Colonic mucosa (tissue), 4 donors: ENCODE measurements at places on chromosomes 11 and 22. TPM values are rescaled to one million over a fixed set of nuclear protein-coding genes. Genes with fewer than 3 reads are reported as not detected.

Gene TALDO1
- total RNA-seq: 274 TPM

Gene VPS37C
- 26.8 TPM for total RNA-seq

Gene MLC1
- not detected for total RNA-seq

Gene TPBGL
- 0.11 TPM for total RNA-seq

Gene IL10RA
- total RNA-seq: 4.4 TPM

Gene ZNF215
- total RNA-seq: 7.3 TPM

DNA sequence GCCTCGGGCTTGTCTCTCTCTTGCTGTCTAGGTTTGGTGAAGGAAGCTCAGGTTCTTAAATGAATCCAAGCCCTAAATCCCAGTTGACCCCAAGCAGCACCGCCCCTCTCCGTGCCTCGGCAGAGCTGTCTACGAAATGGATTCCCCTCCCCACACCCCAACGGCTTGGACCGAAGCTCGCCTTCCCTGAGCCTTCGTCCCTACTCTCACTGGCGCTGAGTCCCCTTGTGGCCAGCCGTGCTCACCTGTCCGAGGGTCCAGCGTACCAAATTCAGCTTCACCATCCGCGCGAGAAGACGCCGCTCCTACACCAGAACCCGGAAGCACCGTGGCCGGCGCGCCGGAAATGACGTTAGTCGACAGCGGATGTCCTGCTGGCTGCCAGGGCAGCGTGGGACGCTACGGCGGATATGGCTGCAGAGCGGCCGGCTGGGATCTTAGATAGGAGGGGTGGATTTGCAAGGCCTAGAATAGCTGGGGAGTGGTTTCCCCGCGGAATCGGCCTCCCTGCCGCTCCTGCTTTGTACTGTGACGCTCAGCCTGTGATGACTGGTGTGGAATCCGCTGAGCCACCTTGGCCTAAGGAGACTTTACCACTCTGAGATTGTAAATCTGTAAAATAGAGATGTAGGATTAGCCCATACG is at the start of gene TFIP11:
TSS of gene TFIP11 (minus strand) at position 325 of the 645 bp plus-strand sequence. CDS start 2,201 bp downstream, outside the sequence.
- H3K4me1 ChIP-seq: peaks cover 7% of the 10 kb centered on the region
- peak within 1 kb of the TSS; percentile 84 for H3K4me3 ChIP-seq
- no peaks in the 10 kb centered on the region for H3K27me3 ChIP-seq

GRCh38 chr11:44608651-44608990 is 43.2 kb downstream of the CD82 start:
- H3K27me3 ChIP-seq: no peaks in the 10 kb centered on the region
- no peak overlapping the region for H3K27ac ChIP-seq
- no peak overlapping the region for H3K4me3 ChIP-seq
- H3K36me3 ChIP-seq: no peaks in the 10 kb centered on the region

DNA sequence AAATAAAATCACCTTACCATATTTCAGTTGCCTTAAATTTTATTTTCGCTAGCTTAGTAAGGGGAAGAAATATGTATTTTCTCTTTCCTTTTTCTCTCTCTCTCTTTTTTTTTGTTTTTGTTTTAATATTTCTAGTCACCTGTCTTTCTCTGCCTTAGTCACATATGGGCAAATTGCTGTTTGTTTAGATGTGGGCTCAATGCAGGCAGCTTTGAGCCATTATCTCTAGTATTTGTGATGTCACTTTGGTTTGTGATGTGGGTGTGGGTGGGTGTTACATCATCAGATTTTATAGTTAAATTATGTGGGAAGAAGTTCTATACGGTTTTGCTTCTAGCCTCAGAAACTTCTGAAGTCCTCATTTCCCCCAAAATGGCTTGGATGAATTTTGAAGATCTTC is at the start of gene C22orf31:
TSS of gene C22orf31 (minus strand) at position 59 of the 400 bp plus-strand sequence. CDS start at position 20, 39 bp downstream.
- H3K36me3 ChIP-seq: no peaks in the 10 kb centered on the region
- no peaks in the 10 kb centered on the region for H3K27me3 ChIP-seq
- H3K4me3 ChIP-seq: no peak within 1 kb of the TSS
- no peaks in the 10 kb centered on the region for H3K4me1 ChIP-seq
- no peak within 1 kb of the TSS for H3K27ac ChIP-seq

DNA sequence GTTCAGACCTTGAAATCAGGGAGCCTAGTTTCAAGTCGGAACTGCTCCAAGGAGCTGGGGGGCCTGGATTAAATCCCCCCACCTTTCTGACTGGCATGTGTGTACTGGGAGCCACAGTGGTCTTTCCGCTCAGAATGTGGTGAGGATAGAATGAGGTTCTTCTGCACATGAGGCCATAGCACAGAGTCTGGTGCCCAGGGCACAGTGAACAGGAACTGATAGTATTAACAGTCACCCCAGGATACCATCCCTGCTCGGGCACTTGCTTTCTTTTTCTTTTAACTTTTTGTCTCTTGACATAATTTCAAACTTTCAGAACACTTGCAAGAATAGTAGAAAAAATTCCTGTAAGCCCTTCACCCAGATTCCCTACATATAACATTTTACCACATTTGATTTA is 28.8 kb downstream of the LMO1 start:
- H3K4me1 ChIP-seq: no peaks in the 10 kb centered on the region
- no peak overlapping the region for H3K27ac ChIP-seq
- no peak for DNase-seq
- H3K27me3 ChIP-seq: no peaks in the 10 kb centered on the region
- H3K4me3 ChIP-seq: no peak overlapping the region

DNA sequence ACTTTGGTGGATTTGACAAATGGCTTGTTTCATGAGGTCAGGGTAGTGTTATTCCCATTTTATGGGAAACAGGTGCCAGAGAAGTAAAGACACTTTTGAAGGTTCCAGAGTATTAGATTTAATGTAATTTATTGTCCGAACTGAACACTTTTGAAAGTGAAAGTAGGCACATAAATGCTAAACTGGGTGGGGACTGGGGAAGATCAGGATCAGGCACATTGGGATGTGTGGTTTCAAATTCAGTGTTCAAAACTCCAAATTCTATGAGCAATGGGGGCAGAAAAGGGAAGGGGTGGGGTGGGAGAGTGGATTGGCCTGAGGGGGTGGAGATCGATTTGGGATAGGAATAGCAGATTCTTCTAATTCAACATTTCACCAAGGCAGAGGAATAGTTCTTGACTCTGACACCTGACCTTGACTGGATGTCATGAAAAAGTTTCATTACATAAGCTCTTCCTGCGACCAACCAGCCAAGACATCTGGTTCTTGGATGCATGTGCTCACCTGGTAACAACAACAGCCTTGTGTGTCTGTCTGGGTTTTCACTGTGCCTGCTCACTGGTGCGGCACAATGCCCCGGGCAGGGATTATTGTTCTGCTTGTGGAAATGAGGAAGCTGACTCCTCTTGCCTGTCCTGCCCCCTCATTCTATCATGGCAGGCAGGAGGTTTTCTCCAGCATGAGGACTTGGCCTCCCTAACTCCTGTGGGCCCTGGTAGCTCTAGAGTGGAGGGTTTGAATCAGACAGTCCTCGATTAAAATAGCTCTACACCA is 10.8 kb downstream of the PPFIBP2 start:
- no peak overlapping the region for H3K4me3 ChIP-seq
- H3K36me3 ChIP-seq: no peaks in the 10 kb centered on the region
- H3K4me1 ChIP-seq: no peaks in the 10 kb centered on the region

GRCh38 chr11:114060392-114061047 is 1.0 kb downstream of the ZBTB16 start:
- H3K36me3 ChIP-seq: no peaks in the 10 kb centered on the region
- peak overlapping the region; percentile 66 for H3K27ac ChIP-seq
- peak; percentile 51 for DNase-seq

DNA sequence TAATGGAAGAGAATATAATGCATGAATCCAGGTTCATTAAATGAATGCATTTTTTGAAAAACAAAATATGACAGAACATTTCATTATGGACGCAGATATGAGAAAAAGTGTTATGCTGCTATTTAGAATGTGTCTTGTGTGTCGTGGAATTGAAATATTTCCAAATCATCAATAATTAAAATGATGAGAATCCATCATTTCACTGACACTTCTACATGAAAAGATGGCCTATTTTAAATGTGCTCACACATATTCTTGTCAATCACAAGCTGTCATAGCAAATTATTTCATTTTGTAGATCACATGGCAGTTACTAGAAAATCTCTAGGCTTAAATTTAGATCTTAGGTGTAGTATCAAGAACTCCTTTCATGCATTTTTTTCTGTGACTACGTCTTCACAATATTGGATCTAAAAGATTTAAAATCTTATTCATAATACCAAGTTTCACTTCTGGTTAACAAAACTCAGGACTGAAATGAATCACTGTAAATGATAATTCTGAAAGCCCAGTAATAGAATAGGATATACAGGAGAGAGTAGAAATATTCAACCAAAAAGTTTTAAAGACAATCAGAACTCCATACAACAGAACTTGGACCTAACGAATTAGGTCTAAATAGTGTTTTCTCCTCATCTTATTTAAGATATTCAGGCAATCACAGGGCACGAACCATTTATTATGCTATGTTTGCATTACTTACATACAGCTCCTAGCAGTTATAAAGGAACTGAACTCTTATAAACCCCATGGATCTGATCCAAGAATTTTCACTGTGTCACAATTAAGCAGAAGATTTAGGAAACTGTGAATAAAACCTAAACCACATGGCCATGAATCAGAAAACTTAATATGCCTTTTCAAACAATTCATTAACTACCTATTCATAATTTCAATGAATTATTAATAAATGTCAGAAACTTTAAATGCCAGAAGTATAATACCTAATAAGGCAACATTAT is 67.7 kb downstream of the DCDC1 start:
- H3K4me3 ChIP-seq: no peak overlapping the region
- DNase-seq: no peak
- H3K27me3 ChIP-seq: no peaks in the 10 kb centered on the region
- H3K27ac ChIP-seq: no peak overlapping the region
- no peaks in the 10 kb centered on the region for H3K36me3 ChIP-seq

DNA sequence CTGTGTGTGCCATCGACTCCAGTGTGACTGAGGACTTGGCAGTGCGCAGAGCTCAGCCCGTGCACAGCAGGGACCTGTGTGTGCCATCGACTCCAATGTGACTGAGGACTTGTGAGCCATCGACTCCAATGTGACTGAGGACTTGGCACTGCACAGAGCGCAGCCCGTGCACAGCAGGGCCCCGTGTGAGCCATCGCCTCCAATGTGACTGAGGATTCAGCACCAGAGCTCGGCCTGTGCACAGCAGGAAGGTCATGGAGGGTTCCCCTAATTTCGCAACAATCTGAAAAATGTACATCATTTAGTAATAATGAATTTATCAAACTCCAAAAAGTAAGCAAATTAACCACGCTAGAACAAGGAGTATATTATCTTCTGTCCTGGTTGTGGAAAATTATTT is 348.3 kb upstream of the B3GAT1 start:
- no peaks in the 10 kb centered on the region for H3K36me3 ChIP-seq
- H3K4me3 ChIP-seq: no peak overlapping the region
- H3K27ac ChIP-seq: no peak overlapping the region

DNA sequence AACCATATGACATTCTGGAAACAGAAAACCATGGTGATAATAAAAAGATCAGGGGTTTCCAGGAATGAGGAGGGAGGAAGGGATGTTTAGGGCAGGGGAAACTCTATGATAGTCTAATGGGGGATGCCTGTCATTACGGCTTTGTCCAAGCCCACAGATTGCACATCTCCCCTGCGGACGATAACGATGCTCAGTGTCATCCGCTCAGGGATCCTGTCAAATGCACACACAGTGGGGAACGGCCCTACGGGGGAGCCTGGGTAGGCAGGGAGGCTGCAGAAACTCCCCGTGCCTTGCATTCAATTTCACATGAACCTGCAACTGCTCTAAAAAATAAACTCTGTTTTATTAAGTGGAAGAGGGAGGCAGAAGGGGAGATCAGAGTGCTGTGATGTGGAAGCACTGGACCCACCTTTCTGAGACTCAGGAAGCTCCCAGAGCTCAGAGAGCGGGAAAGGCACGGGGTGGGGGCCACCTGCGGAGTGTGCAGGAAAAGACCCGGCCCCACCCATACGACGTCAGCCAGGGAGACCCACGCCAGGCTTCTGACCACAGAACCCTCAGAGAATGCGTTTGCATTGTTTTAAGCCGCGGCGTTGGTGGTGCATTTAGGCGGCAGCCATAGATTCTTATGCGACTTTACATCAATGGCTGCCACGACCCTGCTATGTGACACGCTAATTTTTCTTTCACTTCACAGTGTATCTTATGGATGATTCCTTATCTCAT is 543.5 kb downstream of the BRD1 start:
- no peak for DNase-seq
- H3K27me3 ChIP-seq: no peaks in the 10 kb centered on the region
- H3K4me1 ChIP-seq: no peaks in the 10 kb centered on the region
- H3K4me3 ChIP-seq: no peak overlapping the region

GRCh38 chr11:120682866-120683265 is 171.3 kb downstream of the GRIK4 start:
- H3K4me3 ChIP-seq: no peak overlapping the region
- H3K36me3 ChIP-seq: no peaks in the 10 kb centered on the region
- H3K27ac ChIP-seq: no peak overlapping the region
- no peak for DNase-seq
- H3K4me1 ChIP-seq: no peaks in the 10 kb centered on the region
- H3K27me3 ChIP-seq: no peaks in the 10 kb centered on the region

DNA sequence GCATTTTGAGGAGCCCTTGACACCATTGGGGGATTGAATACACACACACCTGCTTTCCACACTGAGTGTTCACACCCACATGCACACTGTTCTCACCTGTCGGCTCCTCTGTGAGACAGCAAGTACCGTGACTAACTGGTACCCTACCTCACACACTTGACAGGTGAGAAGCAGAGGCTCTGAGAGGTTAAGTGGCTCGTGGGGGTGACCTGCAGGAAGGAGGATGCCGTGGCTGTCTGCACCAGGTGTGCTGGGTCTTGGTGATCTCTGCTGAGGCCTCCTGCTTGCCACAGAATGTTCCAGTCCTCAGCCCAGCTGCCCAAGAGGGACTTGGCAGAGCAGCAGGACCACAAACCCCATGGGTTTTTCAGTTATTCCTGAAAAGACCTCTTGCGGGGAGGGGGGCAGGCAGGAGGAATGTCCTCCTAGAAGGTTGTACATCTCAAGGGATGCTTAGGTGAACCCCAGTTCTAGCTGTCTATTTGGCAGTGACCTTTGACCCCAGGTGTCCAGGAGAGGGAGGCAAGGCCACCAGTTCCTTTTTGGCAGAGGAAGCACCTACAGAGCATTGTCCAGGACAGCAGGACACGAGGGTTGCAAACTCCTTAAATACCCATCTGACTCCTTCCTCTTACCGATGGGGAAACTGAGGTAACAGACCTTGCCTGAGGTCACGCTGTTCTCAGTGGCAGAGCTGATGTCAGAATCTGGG is 66.0 kb downstream of the SHISAL1 start:
- no peaks in the 10 kb centered on the region for H3K4me1 ChIP-seq
- H3K4me3 ChIP-seq: no peak overlapping the region
- no peaks in the 10 kb centered on the region for H3K27me3 ChIP-seq
- H3K36me3 ChIP-seq: no peaks in the 10 kb centered on the region

DNA sequence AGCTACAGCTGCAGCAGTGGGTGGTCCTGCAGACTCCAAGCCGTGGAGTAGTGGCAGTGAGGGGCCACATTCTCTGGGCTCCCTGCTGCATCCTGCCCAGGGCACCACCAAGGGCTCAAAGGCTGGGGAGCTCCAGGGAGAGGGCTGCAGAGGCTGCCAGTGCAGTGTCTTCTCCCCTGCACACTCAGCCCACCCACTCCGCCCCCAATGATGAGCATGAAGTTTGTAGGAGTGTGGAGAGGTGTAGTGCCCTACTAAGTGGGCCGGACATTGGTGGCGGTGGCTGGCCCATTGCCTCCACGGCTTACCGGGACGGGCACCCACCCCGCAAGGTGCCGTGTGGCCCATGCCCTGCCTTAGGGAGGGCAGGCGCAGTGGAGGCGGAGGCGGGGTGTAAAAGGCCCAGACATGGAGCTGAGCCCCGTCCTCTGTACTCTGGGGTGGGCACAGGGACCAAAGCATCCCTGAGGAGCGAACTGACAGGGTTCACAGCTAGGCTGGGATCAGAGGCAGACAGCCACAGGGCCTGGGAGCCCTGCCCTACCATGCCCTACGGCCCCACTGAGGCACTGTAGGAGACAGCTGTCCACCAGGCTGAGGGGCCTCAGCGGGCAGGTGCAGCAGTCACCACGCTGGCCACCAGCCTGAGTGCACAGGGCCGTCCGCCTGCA is 18.9 kb downstream of the ARVCF start:
- DNase-seq: no peak
- no peaks in the 10 kb centered on the region for H3K4me1 ChIP-seq
- H3K4me3 ChIP-seq: no peak overlapping the region
- no peaks in the 10 kb centered on the region for H3K36me3 ChIP-seq
